ENCODE measurements at places on chromosomes 2 and 18.

DNA sequence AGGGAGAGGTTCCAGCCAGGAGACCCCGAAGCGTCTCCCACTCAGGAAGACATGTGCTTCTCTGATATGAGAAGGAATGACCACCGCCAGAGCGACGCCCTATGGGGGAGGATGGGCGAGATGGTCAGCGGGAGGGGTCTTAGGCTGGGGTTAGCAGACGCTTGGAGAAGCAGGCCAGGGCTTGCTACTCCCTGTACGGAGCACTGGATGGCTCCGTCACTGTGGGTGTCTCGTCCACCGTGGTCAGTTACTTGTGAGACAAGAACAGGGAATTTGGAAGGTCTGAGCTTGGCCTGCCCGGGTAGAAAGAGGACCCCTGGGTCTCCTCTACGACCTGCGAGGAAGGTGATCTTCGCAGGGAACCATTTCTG is 39.8 kb downstream of the TMEM18 start:
- DNase-seq, result no peak

DNA sequence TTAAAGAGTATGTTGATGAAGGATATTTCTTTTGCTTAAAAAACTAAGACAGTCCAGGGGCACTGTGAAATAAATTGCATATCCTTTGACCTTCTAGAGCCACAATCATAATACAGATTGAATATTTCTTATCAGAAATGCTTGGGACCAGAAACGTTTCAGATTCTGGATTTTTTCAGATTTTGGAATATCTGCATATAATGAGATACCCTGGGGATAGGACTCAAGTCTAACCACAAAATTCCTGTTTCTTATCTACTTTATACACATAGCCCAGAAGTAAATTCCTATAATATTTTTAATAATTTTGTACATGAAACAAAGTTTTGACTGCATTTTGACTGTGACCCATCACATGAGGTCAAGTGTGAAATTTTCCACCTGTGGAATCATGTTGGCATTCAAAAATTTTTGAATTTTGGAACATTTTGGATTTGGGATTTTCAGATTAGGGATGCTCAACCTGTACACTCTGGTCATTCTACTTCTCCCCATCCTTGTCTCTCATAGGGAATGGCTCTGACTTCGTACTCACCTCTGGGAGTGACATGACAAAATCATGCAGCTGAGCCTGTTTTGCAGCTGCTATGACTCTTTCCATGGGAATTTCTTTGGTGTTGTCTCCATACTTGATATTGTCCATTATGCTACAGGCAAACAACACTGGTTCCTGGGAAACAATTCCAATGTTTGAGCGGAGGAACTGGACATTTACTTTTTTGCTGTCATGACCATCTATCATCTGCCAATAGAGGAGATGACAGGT is 25.7 kb downstream of the G6PC2 start:
- no peak for DNase-seq

- DNase-seq, result no peak
Observed at GRCh38 chr2:210262036-210262435, 36.8 kb upstream of the ACADL start.

GRCh38 chr2:134220344-134220974 is 33.4 kb upstream of the MGAT5 start:
- no peak for DNase-seq

- no peak for DNase-seq
Observed at GRCh38 chr2:216773072-216773471, 77.7 kb upstream of the IGFBP5 start.

DNA sequence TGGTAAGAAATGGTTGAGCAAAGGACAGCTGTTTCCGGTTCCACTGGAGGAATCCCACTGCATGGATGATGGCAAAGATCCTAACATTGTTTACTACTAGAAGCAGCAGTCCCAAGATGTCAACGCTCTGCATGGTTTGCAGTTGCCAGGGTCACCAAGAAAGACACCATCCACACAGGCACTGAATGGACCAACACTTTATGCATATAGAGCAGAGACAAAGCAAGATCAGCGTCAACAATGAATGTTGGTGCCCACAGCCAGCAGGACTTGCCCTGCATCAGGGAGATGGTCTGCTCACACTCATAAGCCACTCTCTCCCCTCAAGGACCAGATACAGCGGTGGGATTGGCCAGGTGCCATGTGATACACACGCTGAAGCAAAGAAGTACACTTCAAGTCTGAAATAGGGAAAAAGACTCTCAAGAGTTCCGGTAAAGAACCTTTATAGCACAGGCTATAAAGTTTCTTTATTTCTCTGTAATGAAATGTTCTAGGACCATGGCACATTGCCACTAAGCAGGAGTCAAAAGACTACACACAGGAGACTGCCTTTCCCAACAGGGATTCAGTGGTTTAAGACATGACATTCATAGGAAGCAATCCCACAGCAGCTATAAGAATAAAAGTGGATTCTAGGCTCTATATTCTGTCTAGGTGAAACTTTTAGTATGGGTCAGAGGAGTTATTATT is 133.2 kb upstream of the EPHA4 start:
- DNase-seq, result no peak

DNA sequence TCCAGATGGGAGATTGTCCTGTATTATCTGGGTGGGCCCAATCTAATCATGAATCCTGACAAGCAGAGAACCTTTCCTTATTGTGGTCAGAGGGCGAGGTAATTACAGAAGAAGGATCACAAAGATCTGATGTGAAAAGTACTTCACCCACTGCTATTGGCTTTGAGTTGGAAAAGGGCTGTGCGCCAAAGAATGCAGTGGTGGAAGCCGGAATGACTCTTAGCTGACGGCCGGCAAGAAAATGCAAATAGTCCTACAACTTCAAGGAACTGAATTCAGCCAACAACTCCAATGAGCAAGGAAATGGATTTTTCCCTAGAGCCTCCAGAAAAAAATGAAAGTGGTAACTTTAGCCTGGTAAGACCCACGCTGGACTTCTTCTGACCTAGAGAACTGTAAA is 67.3 kb downstream of the CTNNA2 start:
- no peak for DNase-seq

GRCh38 chr18:13791181-13791580 is 32.8 kb upstream of the MC5R start:
- no peak for DNase-seq

DNA sequence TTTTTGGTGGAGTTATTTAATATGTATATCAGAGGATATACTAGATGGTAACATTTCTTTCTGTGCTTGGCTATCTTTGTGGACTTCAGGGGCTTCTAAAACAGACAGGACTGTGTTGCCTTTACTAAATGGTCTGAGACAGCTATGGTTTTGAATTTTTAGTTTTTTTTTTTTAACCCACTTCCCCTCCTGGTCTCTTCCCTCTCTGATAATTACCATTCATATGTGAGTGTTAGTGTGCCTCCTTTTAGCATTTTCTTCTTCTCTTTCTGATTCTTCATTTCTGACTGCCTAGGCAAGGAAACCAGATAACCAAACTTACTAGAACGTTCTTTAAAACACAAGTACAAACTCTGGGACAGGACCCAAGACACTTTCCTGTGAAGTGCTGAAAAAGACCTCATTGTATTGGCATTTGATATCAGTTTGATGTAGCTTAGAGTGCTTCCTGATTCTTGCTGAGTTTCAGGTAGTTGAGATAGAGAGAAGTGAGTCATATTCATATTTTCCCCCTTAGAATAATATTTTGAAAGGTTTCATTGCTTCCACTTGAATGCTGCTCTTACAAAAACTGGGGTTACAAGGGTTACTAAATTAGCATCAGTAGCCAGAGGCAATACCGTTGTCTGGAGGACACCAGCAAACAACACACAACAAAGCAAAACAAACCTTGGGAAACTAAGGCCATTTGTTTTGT is 52.7 kb downstream of the SMAD4 start:
- no peak for DNase-seq

DNA sequence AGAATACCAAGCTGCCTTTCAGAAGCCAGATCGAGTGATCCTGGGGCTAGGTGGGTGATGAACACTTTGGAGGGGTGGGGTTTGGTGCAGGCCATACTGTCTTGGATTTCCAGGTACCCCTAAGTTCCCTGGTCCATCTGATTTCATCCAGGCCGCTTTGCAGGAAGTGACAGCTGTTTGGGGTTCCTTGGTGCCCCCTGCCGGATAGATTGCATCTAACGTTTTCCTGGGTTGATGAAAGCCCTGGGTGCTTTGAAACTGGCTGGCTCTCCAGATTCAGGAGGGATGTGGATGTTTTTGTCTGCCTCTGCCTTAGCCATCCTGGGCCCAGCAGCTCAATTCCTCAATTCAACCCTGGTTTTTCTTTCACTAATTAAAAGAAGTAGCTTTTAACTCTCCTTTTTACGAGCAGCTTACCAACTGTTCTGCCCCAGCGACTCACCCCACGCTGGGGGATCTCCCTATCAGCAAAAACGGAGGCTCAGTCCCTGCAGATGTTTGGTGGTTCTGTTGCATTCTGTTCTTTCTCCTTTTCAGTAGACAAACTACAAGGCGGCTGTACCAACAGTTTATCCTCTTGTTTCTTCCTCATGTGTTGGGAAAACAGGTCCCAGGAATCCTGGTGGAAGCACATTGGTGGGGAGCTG is 37.1 kb downstream of the ARHGEF4 start:
- DNase-seq, result peak; percentile 19

DNA sequence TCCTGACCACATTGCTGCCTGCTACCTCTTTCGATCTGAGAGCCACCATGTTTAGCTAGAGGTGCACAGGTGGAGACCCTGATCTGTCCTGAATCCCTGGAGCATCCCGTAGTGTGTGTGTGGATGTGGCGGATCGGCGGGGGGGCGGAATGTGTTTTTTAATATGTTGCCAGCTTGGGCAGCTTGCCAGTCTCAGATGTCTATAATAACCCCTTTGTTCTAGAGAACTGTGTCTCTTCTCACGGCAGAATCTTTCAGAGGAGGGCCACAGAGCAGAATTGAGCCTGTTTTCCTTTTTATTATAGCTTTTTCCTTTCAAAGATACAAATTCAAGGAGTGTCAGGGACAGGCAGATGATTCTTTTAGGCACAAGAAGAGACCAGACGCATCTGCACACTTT is 934.1 kb upstream of the KLHL29 start:
- no peak for DNase-seq

DNA sequence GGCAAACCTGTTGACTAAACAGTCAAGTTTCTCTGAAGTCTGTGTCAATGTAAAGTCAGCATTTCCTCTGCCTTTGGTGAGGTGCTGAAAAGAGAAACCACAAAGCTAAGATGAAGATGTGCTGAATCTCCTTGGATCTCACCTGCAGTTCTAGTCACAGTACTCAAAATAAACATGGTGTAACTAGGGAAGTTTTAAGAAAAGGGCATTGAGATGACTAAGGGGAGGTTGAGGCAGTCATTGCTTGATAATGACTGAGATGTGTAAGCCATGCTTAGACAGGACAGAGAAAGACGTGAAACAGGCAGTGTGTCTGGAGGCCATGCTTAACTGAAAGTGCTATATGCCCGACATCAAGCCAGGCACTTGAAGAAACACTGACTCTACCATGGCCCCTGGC is 1010.0 kb upstream of the CELF4 start:
- no peak for DNase-seq

GRCh38 chr2:125959047-125959446 is 696.9 kb upstream of the GYPC start:
- DNase-seq, result no peak

GRCh38 chr2:236616031-236616430 is 46.4 kb downstream of the ACKR3 start:
- DNase-seq, result no peak

GRCh38 chr2:104919127-104919526 is 65.2 kb downstream of the POU3F3 start:
- no peak for DNase-seq

All from NCI-H446 treated with DMSO at 0.1 percent for 48 hours (cell line).